ENCODE measurements at places on chromosomes 6 and 20.
A peak's percentile ranks its signal among the peaks of the same experiment; 100 is the strongest.

DNA sequence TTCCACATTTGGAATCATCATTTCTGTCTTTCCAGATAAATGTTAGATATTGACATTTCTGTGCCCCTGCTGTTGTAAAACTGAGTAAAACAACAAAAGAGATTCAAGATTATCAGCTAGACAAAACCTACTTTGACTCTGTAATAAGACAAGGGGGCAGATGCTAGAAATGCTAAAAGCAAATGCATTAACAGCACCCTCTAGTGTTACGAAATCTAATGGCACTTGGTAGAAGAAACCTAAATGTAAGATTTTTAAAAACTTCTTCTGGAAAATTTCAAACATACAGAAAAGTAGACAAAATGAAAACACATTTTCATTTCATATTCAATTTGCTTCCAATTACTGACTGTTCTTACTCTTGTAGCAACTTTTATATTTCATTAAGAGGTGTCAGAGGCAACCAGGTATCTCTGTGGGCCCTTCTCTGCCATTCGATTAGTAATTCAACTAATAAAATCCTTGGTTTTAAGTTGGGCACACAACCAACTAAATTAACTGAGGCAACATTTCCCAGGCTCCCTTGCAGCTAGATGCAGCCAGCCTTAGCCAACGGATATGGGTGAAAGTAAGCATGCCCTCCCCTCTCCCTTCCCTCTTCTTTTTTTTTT is 45.0 kb downstream of the SLC23A2 start:
- peak; percentile 67 for DNase-seq

DNA sequence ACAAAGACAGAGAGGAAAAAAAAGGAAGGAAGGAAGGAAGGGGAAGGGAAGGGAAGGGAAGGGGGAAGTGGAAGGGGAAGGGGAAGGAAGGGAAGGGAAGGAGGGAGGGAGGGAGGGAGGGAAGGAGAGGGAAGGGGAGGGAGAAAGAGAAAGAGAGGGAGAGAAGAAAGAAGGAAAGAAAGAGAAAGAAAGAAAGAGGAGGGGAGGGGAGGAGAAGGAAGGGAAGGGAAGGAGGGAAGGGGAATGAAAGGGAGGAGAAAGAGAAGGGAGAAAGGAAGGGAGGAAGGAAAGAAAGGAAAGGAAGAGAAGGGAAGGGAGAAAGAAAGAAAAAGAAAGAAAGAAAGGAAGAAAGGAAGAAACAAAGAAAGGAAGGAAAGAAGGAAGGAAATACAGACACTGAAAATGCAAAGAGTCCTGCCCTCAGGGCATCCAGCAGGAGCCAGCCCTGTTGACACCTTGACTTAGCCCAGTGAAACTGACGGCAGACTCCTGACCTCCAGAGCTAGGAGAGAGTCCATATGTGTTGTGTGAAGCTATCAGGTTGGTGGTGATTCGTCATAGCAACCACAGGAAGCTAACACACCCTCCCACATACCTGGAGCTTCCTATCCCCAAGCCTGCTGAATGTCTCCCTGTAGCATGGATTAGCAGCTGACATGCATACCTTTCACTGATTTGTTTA is 58.7 kb upstream of the SULF2 start:
- peak; percentile 96 for DNase-seq

- no peak for DNase-seq
These were observed 67.9 kb upstream of the MAP7 start for GRCh38 chr6:136618086-136618485.

GRCh38 chr6:149220882-149221773 is 96.4 kb upstream of the TAB2 start:
- DNase-seq: no peak

DNA sequence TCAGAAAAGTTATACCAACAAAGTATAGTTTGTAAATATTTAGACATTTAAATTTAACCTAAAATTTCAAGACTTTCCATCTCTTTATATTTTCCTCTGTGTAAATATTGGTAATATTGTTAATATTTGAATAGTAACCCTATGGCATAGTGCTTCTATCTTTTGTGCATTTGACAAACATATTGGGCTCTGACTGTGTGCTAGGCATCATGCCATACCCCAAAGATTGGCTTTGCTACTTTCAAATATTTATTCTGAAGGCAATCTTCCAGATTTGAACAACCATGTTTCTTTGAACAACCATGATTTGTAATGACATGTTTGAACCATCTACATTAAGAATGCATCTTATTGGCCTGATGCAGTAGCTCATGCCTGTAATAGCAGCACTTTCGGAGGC is 15.5 kb upstream of the PRDM1 start:
- DNase-seq: no peak

DNA sequence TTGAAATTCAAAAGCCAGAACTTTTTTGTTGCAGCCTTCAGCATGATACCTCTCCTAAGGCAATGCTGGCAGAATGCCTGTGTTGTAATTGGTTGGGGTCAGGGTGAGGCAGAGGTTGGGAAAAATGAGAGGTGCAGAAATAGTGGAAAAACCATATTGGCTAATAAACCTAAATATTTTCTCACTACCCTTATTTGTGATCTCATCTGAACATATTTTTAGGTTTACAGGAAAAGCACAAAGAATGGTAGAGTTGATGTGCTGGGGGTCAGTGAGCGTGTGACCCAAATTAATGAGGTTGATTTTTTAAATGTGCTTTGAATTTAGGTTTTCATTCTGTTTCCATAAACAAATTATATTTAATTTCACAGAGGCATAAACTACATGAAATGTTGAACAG is 437.3 kb downstream of the HDGFL1 start:
- DNase-seq: no peak

GRCh38 chr20:21377701-21378100 is 19.6 kb downstream of the NKX2-4 start:
- DNase-seq: no peak

DNA sequence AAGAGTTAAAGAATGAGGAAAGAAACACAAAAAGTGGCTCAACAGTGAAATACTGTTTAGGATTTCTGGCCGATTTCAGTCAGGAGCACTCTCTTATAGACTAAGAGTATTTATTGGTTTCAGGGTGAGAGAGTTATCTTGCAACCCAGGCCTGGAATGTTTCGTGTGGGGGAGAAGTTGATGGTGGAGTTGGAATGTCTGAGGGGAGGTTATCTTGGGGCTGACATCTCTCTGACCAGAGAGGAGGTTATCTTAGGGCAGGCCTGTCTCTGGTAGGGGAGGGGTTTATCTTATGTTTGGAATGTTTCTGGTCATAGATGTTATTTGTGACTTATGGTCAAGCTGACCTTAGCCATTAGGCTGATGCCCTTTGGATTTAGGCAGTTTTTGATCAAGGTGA is 80.3 kb downstream of the HTR1B start:
- DNase-seq: no peak

DNA sequence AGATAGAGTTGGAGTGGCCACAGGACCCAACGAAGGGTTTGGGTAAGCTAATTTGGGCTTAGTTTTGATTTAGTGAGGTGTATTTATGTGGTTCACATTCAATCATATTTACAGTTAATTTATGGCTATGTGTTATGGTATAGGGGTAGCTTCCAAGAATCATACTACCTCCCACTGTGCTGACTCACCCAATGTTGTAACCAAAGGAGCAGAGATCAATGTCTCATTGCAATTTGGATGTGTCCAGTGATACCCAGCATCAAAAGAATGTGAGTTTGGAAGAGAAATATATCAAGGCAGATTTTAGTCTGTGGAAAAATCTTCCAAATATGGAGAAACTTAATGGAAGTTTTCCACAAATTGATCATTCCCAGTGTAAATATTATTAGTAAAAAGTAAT is 25.3 kb upstream of the SMIM8 start:
- no peak for DNase-seq
